HFFc6 (cell line): ENCODE measurements at places on chromosomes 5 and 9.

DNA sequence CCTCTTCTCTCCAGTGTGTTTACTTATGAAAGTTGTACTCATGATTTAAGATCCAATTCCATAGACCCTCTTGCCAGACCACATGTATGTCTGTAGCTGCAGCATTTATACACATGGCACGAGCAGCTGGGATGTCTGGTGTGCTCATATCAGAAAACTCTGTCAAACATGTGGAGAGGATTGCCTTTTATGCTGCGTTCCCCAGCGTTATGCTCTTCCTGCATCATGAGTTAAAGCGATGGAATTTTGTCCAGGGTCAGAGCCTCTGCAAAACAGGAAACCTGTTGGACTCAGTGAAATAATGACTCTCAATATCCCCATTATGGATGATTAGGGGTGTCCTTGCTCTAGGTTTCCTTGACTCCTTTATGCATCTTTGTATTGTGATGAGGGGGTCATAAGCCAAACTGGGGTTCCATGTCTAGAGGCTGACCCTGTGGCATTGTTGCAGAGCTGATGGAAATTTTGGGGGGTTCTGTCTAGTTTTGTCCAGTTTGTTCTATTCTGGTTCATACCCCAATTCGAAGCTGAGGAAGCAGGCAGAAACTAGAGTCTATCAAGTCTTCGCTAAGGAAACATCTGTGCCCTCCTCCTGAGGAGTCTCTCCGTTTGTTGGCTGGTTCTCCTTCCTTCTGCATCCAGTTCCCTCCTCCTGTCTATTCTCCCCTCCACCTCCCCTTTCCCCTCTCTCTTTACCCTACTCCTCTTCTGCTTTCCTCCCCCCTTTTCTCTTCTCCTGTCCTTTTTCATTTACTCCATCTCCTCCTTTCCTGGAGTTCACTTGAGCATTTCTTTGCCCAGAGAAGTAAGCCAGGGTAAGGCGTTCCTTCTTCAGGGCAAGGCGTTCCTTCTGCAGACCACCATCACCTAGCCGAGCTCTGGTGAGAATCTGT, 252.8 kb downstream of the MAST4 start:
- H3K27ac ChIP-seq = no peak overlapping the region
- DNase-seq = no peak
- no peak overlapping the region for H3K4me3 ChIP-seq
- H3K36me3 ChIP-seq = no peaks in the 10 kb centered on the region
- peaks cover 27% of the 10 kb centered on the region for H3K4me1 ChIP-seq

DNA sequence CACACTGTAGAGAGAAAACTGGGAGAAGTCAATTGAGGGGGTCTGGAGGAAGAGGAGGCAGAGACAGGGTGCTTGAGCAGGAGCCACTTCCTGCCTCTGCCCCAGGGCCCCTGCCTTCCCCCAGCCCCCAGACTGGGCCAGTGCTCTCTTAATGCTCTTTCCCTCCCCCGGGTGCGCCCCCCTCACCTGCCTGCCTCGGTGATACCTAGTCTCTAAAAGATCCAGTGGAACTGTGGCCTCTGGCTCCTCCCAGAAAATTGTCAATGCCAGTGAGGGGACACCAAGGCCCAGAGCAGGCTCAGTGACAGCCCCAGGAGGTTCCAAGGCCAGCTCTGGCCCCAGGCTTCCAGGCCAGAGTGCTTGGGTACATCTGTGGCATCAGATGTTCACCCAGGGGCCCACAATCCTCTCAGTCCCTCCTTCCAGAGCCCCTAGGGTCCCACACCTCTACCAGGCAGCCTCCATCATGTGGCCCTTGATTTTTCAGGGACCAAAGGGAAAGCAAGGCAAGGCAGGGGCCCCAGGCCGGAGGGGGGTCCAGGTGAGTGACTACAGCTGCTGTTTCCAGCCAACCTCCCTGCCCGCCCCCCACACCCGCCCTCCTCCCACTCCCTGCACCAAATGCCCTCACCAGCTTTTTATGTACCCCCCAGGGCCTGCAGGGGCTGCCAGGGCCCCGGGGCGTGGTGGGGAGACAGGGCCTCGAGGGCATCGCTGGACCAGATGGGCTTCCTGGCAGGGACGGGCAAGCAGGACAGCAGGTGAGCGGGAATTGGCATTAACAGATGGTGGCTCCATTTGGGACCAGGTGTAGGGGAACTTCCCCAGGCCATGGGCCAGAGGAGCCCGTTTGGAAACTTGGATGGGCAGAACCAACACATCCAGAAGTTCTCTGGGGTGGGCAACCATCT, 33.1 kb upstream of the ORM1 start:
- H3K4me3 ChIP-seq = no peak overlapping the region
- no peak for DNase-seq
- 0 out of 2 replicates have a peak, but pooled peaks cover 1% of the 10 kb centered on the region for H3K27me3 ChIP-seq
- peaks cover 46% of the 10 kb centered on the region for H3K4me1 ChIP-seq
- no peak overlapping the region; the same call in 1 of the 2 replicates for H3K27ac ChIP-seq

GRCh38 chr5:143776951-143777350, 35.0 kb upstream of the HMHB1 start:
- H3K36me3 ChIP-seq = no peaks in the 10 kb centered on the region
- peaks cover 42% of the 10 kb centered on the region for H3K4me1 ChIP-seq
- DNase-seq = peak; percentile 67
- peak overlapping the region; percentile 38; the same call in 1 of the 2 replicates for H3K27ac ChIP-seq

DNA sequence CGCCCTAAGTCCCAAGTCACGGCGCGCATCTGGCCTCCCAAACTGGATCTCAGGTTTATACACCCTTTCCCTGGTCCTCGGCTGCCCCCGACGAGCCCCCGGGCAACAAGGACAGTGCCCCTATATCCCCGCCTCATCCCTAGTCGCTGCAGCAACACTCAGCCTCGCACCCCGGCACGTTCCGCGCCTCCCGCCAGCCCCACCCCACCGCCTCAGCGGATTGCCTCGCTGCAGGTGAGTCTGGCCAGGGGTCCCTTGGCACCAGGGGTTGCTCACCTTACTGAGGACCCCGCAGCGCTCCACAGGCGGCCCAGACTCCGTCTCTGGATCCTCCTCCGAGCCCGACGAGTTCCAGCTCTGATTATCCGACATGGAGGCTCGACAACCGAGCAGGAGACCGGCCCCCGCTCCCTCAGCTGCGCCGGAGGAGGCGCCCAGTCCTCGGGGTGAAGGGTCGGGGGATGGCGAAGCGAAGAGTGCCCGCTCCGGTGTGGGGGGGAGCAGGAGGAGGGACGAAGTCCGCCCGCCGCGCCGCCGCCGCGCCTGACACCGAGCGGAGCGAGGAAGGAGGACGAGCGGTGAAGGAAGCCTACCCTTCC, 494 bp downstream of the CERT1 start:
- H3K4me3 ChIP-seq = peak overlapping the region; percentile 98
- DNase-seq = no peak
- peaks cover 13% of the 10 kb centered on the region for H3K36me3 ChIP-seq
- peak overlapping the region; percentile 94 for H3K27ac ChIP-seq

DNA sequence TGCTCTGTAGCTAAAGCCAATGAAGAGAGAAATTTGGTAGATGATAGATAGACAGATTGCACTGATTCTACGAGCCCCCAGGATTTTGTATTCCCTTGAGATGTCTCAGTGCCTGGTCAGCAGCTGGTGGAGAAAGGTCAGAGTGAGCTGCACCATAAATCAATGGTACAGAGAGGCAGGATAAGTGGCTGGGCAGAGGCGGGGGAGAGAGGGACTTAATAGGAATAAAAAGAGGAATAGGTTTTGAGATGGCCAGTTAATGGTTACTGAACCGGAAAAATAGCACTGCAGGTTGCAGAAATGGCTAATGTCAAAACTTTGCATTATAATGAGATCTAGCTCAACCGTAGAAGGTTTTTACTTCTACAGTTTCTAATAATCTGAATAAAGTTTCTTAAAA, 47.9 kb upstream of the SLC12A2 start:
- peaks cover 56% of the 10 kb centered on the region for H3K4me1 ChIP-seq
- H3K27ac ChIP-seq = no peak overlapping the region
- peaks cover 21% of the 10 kb centered on the region for H3K36me3 ChIP-seq
- no peak overlapping the region for H3K4me3 ChIP-seq

DNA sequence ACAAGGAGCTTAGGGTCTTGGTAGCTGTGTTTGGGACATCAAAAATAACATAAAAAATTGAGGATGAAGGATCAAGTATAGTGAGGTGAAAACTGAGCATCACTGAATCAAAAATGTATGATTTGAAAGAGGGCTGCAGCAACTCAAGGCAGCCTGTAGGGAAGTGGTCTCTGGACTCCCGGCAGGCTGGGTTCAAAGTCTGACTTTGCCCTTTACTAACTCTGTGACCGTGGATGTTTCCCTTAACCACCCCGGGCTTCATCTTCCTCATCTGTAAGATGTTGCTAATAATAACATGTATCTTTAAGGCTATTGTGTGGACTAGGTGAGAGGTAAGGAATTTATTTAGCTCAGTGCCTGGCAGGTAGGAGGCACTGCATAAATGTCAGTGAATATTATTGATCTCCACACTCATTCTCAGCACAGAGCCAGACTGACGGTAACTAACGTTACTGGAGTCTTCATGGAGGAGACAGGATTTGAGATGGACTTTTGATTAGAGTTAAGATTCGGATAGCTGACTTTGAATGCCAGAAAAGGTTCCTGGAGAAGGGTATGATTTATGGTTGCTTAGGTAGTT, 367.3 kb downstream of the NDUFS4 start:
- no peak for DNase-seq
- H3K27ac ChIP-seq = no peak overlapping the region
- H3K36me3 ChIP-seq = no peaks in the 10 kb centered on the region
- no peaks in the 10 kb centered on the region for H3K27me3 ChIP-seq
- peaks cover 29% of the 10 kb centered on the region for H3K4me1 ChIP-seq

- H3K36me3 ChIP-seq = no peaks in the 10 kb centered on the region
- no peak for DNase-seq
- peaks cover 78% of the 10 kb centered on the region for H3K4me1 ChIP-seq
- no peaks in the 10 kb centered on the region; the same call in 1 of the 2 replicates for H3K27me3 ChIP-seq
- H3K27ac ChIP-seq = peak overlapping the region; percentile 99
These were observed 115.9 kb downstream of the RGS3 start for GRCh38 chr9:113579283-113580040.

GRCh38 chr5:6043491-6044310, 334.6 kb downstream of the MED10 start:
- H3K27me3 ChIP-seq = peaks cover 1% of the 10 kb centered on the region
- H3K27ac ChIP-seq = no peak overlapping the region
- no peak for DNase-seq
- no peak overlapping the region for H3K4me3 ChIP-seq
- no peaks in the 10 kb centered on the region for H3K36me3 ChIP-seq
- no peaks in the 10 kb centered on the region for H3K4me1 ChIP-seq

GRCh38 chr9:106625259-106625789, 237.6 kb upstream of the ZNF462 start:
- DNase-seq = no peak
- H3K27ac ChIP-seq = no peak overlapping the region
- no peaks in the 10 kb centered on the region; the same call in 1 of the 2 replicates for H3K36me3 ChIP-seq
- no peak overlapping the region for H3K4me3 ChIP-seq

GRCh38 chr9:26229324-26230054, 551.2 kb upstream of the TUSC1 start:
- no peak overlapping the region for H3K27ac ChIP-seq
- no peak overlapping the region for H3K4me3 ChIP-seq
- H3K27me3 ChIP-seq = peaks cover 2% of the 10 kb centered on the region; the same call in 1 of the 2 replicates
- no peaks in the 10 kb centered on the region for H3K36me3 ChIP-seq
- no peak for DNase-seq

- H3K4me1 ChIP-seq = no peaks in the 10 kb centered on the region
- no peaks in the 10 kb centered on the region; the same call in 1 of the 2 replicates for H3K27me3 ChIP-seq
- H3K36me3 ChIP-seq = no peaks in the 10 kb centered on the region
These were observed 18.5 kb upstream of the RGS7BP start for GRCh38 chr5:64487283-64487682.

GRCh38 chr5:54869691-54870090, 115.7 kb downstream of the ESM1 start:
- peaks cover 4% of the 10 kb centered on the region for H3K27me3 ChIP-seq
- DNase-seq = no peak
- peaks cover 17% of the 10 kb centered on the region for H3K4me1 ChIP-seq

GRCh38 chr5:17898766-17899165, 264.5 kb downstream of the TAF11L14 start:
- DNase-seq = no peak
- no peak overlapping the region for H3K27ac ChIP-seq
- no peaks in the 10 kb centered on the region for H3K36me3 ChIP-seq
- no peaks in the 10 kb centered on the region for H3K4me1 ChIP-seq
- H3K27me3 ChIP-seq = no peaks in the 10 kb centered on the region

DNA sequence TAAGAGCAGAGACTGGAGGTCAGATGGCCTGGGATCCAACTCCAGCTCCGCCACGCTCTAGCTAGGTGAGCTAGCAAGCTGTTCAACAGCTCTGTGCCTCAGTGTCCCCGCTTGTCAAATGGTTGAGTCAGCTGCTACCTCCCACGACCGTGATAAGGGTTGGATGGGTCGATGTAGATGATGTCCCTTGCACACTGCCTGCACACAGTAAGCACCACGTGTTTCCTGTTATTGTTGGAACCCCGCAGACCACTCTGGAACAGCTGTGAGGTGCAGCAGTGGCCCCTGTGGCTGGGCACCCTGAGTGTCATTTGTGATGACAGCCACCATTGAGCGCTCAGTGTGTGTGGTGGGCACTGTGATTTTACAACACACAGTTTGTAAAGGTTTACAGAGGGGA, 54.0 kb upstream of the CTSL start:
- H3K36me3 ChIP-seq = no peaks in the 10 kb centered on the region
- H3K4me3 ChIP-seq = no peak overlapping the region
- no peak for DNase-seq
- H3K27me3 ChIP-seq = peaks cover 23% of the 10 kb centered on the region

GRCh38 chr5:80915716-80916115, 44.4 kb upstream of the RASGRF2 start:
- DNase-seq = peak; percentile 23
- H3K27me3 ChIP-seq = no peaks in the 10 kb centered on the region; the same call in none of the 2 replicates
- H3K4me3 ChIP-seq = no peak overlapping the region

GRCh38 chr5:78649211-78649695, 681 bp upstream of the LHFPL2 start:
- DNase-seq = peak; percentile 18
- H3K27me3 ChIP-seq = peaks cover 3% of the 10 kb centered on the region; the same call in 1 of the 2 replicates
- peaks cover 50% of the 10 kb centered on the region for H3K4me1 ChIP-seq

GRCh38 chr5:136420168-136420898, 55.0 kb upstream of the TRPC7 start:
- no peak overlapping the region for H3K27ac ChIP-seq
- H3K27me3 ChIP-seq = peaks cover 14% of the 10 kb centered on the region; the same call in 1 of the 2 replicates
- DNase-seq = no peak
- no peaks in the 10 kb centered on the region for H3K36me3 ChIP-seq
- H3K4me1 ChIP-seq = no peaks in the 10 kb centered on the region
